KG1 (cell line): ENCODE measurements at places on chromosomes 3 and 15.

GRCh38 chr15:68080783-68081182 lies 26.7 kb downstream of the PIAS1 start:
- no peak for DNase-seq

GRCh38 chr3:180000500-180000899 lies 36.2 kb downstream of the PEX5L start:
- no peak for DNase-seq

GRCh38 chr3:8366219-8366810 lies 135.3 kb upstream of the LMCD1 start:
- no peak for DNase-seq

DNA sequence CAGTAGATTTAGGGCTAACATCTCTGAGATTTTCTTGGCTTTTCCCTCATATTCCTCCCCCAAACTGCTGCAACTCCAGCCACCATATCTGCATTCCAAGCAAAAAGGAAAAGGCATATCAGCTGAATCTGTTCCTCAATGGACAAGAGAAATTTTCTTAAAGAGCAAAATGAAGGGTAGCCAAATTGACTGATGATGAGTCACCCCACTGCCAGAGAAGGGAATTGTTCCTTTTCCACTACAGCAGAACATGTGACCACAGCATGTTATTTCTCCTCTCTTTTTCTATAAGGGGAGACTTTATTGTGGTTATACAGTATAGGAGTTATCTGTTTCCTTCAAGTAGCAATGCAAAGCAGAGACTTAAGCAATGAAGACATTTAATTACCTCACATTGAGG lies 172.5 kb downstream of the MTHFS start:
- no peak for DNase-seq

- no peak for DNase-seq
These were observed 139.6 kb downstream of the RBPMS2 start for GRCh38 chr15:64635499-64636495.

GRCh38 chr3:58660998-58661397 lies 5.6 kb downstream of the FAM3D start:
- DNase-seq, result no peak

DNA sequence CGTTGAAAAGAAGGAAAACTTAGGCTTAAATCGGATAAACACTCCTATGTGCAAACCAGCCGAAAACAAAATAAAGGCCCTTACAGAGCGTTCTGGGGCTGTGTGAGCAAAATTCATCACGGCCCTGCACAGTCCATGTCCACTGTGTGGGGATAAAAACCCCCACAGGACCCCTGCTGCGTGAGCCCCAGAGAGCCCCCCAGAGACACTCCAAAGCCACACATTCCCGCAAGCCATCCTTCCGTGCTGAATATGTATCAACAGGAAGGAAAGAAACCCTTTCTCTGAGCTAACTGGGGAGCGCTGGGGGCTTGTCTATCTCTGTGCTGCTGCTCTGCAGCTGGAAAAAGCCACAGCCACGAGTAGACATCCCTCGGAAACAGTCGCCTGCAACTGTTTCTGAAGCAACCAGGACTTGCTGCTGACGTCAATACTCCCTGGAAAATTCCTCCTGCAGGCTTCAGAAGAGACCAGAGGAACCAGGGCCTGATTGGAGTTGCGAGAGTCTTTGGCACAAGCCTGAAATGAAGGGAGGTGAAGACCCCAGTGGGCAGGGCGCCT lies 72.7 kb downstream of the NUP210 start:
- no peak for DNase-seq

GRCh38 chr3:37907371-37907770 lies 45.7 kb downstream of the CTDSPL start:
- DNase-seq, result no peak

DNA sequence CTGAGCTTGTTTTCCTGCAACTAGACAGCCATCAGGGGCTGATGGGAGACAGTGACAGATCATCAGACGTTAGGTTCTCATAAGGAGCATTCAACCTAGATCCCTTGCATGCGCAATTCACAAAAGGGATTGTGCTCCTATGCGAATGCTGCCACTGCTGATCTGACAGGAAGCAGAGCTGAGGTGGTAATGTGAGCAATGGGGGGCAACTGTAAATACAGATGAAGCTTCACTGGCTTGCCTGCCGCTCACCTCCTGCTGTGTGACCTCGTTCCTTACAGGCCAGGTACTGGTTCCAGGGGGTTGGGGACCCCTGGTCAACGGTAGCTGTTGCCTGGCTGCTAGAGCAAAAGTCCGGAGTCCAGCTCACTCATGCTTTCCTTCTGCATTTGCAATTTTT lies 26.4 kb upstream of the KCNAB1 start:
- DNase-seq, result no peak

DNA sequence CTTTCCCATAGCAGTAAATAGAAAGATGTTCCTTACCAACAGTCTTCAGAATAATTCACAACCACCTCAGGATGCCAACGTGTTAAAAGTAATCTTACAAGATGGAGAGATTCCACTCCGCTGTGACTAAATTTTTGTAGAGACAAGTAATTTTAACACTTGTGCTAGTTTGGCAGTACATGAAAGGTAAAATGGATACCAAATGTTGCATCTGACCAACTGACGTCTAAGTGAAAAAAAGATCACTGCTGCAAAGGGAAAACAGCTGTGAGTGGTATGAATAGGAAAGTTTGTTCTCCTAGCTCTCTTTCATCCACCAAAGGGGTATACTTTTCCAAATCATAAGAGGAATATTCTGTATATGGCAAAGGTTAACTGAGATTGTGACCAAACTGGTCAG lies 2.6 kb downstream of the SPG21 start:
- DNase-seq, result no peak

DNA sequence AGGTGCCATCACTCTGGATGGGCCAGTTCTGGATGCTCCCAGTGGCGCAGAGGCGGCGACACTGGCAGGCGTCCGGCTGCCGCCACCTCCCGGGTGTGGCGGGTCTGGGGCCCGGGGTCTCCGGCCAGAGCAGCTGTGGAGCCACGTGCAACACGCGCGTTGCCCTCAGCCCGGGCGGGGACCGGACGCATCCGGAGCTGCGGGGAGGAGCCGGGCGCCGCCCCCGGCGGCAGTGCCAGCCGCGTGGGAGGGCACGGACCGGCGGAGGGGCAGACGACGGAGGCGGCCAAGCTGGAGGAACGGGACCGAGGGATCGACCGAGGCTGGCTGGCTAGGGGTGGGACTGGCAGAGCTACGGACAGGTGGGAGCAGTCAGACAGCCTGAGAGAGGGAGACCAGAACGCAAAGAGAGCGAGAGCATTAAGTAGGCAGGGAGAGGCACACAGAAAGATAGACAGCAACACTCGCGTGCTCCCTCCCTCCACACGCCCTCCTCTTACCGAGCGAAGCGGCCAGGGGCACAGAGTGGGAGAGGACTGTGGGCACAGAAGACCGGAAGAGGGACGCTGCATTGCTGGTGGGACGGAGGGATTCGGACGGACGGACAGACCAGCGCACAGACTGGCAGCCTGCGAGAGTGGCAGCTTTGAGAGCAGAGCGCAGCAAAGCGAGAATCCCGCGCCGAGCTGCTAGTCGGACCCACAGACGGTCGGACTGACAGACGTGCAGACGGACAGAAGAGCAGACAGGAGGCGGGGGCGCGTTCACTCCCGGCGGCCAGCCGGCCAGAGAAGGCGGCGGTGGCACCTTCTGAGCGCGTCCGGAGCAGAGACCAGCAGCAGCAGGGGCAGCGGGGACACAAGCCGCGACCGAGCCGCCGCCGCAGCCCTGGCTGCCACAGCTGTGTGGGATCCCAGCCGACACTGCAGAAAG lies at the start of gene ARPP21:
ARPP21 (plus strand) TSS at position 272 of the 933 bp plus-strand sequence. CDS start 42,227 bp downstream, outside the sequence.
- DNase-seq, result no peak

DNA sequence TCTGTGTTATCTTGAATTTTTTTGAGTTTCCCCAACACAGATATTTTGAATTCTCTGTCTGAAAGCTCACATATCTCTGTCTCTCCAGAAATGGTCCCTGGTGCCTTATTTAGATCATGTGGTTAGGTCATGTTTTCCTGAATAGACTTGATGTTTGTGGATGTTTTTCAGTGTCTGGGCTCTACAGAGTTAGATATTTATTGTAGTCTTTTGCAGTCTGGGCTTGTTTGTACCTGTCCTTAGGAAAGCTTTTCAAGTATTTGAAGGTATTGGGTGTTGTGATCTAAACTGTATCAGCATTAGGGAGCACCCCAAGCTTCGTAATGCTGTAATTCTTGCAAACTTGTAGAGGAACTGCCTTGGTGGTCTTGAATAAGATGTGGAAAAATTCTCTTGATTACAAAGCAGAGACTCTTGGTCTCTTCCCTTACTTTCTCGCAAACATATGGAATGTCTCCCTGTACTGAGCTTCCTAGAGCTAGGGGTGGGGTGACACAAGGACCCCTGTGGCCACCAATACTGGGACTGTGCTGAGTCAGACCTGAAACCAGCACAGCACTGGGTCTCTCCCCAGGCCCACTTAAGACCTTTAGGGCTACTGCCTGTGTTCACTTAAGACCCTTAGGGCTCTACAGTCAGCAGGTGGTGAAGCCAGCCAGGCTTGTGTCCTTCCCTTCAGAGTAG lies 26.5 kb downstream of the TM4SF18 start:
- DNase-seq, result no peak

- peak; percentile 92 for DNase-seq
These were observed at the start of gene BLOC1S6 for GRCh38 chr15:45587095-45587862. Gene BLOC1S6 (plus strand): TSS chr15:45587379. CDS start chr15:45587444, 65 bp downstream.

DNA sequence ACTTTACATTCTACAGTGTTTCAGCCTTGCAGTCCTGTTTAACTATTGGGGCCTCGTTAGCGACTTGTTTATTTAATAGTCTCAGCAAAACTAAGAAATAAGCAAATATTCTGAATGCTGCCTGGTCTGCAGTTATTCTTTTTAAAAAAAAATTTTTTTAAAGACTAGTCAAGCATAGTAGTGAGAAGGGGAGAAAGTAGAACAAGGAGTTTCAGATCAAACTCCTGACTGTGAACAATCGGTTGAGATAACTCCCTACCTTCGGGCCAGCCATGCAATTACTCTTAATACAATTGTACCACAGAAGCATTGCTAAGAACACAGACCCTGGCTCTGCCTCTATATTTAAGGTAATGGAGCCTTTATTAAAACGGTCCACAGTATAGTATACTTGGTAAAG lies 5.8 kb upstream of the DUT start:
- DNase-seq, result no peak

DNA sequence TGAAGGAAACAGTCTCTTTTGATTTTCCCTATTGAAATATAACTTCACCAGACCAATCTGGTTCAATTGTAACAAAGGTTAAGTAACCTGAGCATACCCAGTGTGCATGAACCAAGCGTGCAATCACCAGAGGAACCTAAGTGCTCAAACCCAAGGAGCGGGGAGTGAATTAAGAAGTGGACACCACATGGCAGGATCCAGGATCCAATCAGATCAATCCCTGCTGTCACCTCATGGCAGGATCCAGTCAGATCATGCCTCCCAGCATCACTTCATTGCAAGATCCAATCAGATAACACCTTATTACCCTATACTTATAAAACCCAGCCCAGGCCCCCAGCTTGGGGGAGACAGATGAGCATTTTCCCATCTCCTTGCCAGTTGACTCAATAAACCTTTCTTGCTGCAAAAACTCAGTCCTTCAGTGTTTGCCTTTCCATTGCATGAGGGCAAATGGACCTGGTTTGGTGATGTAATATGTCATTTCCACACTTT lies 38.9 kb upstream of the RNU6-1 start:
- DNase-seq, result no peak

- no peak for DNase-seq
These were observed 31.4 kb downstream of the CTDSPL start for GRCh38 chr3:37892927-37893600.

DNA sequence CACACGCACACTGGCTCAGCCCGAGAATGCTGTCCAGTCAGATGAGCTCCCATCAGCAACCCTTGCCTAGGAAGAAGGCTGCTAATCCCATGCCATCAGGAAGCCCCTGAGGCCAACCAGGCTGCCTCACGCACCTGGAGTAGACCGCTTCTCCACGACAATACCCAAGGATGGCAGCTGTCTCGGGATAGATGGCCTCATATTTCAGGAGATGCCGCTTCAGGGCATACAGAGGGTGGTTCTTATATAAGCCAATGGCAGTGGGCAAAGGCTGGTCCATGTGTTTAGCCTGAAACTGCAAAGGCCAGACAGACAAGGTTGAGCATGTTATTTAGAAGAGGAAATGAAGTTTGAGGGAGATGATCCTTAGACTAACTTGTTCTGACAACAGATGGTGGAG lies 22.2 kb downstream of the XPC start:
- DNase-seq, result no peak

DNA sequence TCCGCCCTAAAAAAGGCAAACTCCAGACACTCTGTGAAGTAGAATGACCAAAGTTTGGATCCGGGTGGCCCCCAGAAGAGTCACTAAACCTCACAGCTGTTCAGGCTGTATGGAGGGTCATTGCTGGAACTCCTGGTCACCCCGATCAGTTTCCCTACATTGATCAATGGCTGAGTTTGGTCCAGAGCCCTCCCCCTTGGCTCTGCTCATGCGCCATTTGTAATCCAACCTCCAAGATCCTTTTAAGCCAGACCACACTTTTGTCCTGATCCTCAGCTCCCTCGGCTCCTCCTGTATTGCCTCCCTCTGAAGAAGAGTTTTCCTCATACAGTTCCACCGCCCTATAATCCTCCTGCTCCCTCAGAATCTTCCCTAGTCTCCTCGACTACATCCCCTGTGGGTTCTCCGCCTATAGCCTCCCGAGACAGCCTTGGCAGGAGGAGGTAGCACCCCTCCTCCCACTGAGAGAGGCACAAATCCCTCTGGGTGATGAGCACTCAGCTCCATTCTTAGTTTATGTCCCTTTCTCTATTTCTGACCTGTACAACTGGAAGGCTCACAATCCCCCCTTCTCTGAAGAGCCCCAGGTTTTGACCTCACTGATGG lies 42.2 kb downstream of the ZBTB11 start:
- no peak for DNase-seq

GRCh38 chr15:89244574-89244903 lies 760 bp downstream of the FANCI start:
- no peak for DNase-seq

GRCh38 chr3:30686799-30687198 lies 80.4 kb downstream of the TGFBR2 start:
- no peak for DNase-seq

GRCh38 chr3:34283751-34284150 lies 485.3 kb downstream of the PDCD6IP start:
- DNase-seq, result no peak

GRCh38 chr3:61862614-61863289 lies 301.4 kb downstream of the PTPRG start:
- no peak for DNase-seq

DNA sequence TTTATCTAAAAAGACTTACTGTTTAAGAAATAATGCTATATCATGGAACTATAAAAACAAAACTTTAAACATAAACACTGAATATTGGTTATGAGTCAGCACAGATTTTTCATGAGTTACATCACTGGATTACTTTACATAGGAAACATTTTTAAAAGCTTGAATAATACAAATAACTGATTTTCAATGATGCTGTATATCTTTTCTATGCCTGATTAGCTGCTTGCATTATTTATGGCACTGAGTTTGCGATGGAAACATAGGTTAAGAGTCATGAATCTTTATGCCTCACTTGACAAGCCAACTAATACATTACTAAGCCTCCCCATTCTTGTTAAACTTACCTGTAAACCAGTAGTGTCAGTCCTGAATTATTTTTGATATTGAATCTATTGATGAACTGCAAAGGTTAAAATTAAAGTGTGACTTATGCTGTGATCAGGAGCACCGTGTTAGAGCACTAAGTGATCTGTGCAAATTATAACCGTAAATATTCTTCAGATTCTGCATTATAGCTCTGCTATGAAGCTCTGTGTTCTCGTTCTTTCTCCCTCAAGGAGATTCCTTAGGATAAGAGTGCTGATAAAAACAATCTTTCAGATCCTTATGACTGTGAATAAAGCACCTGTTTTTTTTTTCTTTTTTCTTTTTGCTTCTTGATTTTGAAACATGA lies 437.3 kb upstream of the BCHE start:
- DNase-seq, result no peak

- DNase-seq, result no peak
These were observed 23.4 kb downstream of the BMF start for GRCh38 chr15:40085266-40085665.
